ENCODE measurements at places on chromosomes 4 and X. TPM values are rescaled to one million over a fixed set of nuclear protein-coding genes. Genes with fewer than 3 reads are reported as not detected.
A peak's percentile ranks its signal among the peaks of the same experiment; 100 is the strongest.

DNA sequence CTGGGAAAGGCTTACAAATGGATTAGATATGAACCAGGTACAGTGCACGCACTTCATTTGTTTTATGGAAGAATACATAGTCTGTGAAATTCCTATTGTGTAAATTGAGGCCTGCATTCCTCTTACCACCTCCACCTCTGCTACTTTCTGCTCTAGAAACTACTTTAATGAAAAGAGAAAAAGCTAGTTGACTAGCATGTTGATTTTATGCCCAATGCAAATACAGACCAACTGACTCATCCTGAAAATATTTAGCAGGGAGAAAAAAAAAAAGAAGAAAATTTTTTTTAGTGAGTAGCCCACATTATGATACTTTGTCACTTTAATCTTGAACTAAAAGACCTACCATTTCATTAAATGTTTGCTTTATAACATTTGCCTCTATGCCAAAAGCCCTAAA is 41.2 kb downstream of the DCLK2 start:
- no peak for DNase-seq
- H3K4me1 ChIP-seq, result no peaks in the 10 kb centered on the region
- H3K4me3 ChIP-seq, result no peak overlapping the region

DNA sequence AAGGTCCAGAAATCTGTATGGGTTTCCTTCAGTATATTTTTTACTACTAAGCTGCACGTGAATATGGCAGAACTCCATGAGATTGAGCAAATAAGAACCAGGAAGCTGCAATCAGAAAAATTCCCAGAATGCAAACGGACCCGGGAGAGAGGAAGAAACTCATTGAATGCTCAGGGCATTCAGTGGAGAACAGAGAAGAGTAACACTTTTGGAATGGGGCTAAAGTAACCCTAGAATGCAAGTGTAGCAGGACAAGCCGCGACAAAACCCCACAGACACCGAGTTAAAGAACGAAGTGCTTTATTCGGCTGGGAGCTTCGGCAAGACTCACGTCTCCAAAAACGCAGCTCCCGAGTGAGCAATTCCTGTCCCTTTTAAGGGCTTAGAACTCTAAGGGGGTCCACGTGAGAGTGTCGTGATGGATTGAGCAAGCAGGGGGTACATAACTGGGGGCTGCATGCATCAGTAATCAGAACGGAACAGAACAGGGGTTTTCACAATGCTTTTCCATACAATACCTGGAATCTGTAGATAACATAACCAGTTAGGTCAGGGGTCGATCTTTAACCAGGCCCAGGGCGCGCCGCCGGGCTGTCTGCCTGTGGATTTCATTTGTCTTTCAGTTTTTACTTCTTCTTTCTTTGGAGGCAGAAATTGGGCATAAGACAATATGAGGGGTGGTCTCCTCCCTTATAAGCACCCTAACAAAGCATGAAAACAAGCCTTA is 56.4 kb downstream of the RAB28 start:
- H3K4me1 ChIP-seq, result no peaks in the 10 kb centered on the region
- no peak overlapping the region for H3K27ac ChIP-seq
- H3K4me3 ChIP-seq, result no peak overlapping the region
- H3K27me3 ChIP-seq, result no peaks in the 10 kb centered on the region
- peaks cover 3% of the 10 kb centered on the region for H3K36me3 ChIP-seq

GRCh38 chr4:81786766-81787165 is 315.1 kb upstream of the RASGEF1B start:
- DNase-seq, result no peak
- H3K4me1 ChIP-seq, result peaks cover 3% of the 10 kb centered on the region
- no peaks in the 10 kb centered on the region for H3K27me3 ChIP-seq
- H3K27ac ChIP-seq, result no peak overlapping the region
- H3K4me3 ChIP-seq, result no peak overlapping the region

DNA sequence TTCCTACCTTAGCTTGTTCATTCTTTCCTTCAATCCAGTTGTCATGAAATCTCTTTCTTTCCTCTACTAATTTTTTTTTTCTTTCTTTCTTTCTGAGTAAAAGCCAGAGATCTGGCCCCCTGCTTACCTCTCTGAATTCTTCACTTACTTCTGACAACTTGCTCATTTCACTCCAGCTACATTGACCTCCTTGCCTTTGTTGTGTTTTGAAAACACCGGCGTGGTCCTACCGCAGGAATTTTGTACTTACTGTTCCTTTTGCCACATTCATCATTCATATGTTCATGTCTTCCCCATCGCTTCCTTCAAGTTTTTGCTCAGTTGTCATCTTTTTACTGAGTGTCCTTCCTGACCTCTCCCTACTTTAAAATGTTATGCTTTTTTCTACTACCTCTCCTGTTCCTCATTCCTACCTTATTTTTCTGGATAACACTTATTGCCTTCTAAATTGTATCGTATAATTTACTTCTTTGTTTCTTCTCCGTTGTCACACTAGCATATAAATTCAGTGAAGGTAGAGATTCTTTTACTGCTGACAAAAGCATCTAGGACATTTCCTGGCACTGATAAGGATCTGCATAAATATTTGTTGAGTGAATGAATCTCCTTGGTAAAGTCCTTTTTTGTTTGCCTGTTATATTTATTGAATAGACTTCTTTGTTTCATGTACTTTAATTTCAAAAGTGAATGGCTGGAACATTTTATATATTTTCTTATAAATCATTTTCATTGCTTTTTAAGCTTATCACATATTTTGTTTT is 74.4 kb downstream of the NFKB1 start:
- no peak for DNase-seq
- H3K4me3 ChIP-seq, result no peak overlapping the region
- no peak overlapping the region for H3K27ac ChIP-seq
- H3K4me1 ChIP-seq, result no peaks in the 10 kb centered on the region
- H3K27me3 ChIP-seq, result no peaks in the 10 kb centered on the region
- peaks cover 10% of the 10 kb centered on the region for H3K36me3 ChIP-seq

GRCh38 chr4:94909645-94910044 is 151.9 kb downstream of the BMPR1B start:
- no peaks in the 10 kb centered on the region for H3K27me3 ChIP-seq
- H3K4me1 ChIP-seq, result no peaks in the 10 kb centered on the region
- H3K4me3 ChIP-seq, result no peak overlapping the region
- DNase-seq, result peak; percentile 72
- no peak overlapping the region for H3K27ac ChIP-seq
- no peaks in the 10 kb centered on the region for H3K36me3 ChIP-seq

GRCh38 chr4:4727536-4727935 is 131.9 kb upstream of the MSX1 start:
- no peak for DNase-seq
- H3K4me1 ChIP-seq, result no peaks in the 10 kb centered on the region
- H3K27me3 ChIP-seq, result no peaks in the 10 kb centered on the region
- no peak overlapping the region for H3K4me3 ChIP-seq
- no peak overlapping the region for H3K27ac ChIP-seq

GPR119 gene
- total RNA-seq, result not detected

LNX1 gene
- total RNA-seq, result 25.6 TPM

FGF13 gene
- 16.6 TPM for total RNA-seq

OTUD6A gene
- not detected for total RNA-seq
